RPMI7951 (cell line): ENCODE measurements at places on chromosomes 11 and 22. TPM values are rescaled to one million over a fixed set of nuclear protein-coding genes. Genes with fewer than 3 reads are reported as not detected.

GRCh38 chr11:74025467-74026166 lies 16.7 kb upstream of the UCP3 start:
- DNase-seq = peak; percentile 72

- DNase-seq = no peak
Observed at GRCh38 chr11:64870893-64871466, 7.4 kb downstream of the EHD1 start.

DNA sequence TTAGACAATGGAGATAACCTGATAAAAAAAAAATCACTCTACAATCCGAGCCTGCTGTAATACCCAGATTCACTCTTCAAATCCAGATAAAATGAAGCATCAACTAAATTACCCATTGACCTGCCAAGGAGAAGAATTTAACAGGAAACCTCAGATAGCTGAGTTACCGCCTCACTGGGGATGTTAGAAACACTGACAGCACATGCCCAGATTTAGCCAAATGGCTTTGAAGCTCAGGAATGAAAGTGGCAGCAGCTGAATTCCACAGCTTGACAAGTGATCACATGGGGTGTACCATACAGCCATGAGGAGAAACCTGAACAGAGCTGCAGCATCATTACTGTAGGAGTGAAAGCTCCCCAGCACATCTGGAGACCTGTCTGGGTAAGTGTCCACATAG lies 807.6 kb downstream of the DLG2 start:
- DNase-seq = no peak

DNA sequence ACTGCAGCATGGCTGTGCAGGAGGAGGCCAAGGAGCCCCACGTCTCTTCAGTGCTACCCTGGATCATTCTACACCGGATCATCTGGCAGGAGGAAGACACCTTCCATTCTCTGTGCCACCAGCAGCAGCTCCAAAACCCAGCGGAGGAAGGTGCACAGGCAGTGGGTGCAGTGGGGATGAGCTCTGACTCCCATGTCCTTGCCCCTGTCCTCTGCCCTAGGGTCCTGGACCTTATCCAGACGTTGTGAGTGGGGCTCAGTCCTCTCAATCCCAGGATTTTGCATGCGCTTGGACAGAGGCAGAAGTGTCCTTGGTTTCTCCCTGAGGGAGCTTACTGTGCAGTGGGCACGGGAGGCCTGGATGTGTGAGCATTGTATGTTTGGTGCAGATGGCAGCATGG lies 61.3 kb downstream of the CABIN1 start:
- DNase-seq = no peak

- peak; percentile 94 for DNase-seq
Observed at GRCh38 chr11:47642099-47642855, at the start of gene MTCH2. MTCH2 (minus strand) TSS chr11:47642559; CDS start chr11:47642465, 94 bp downstream.

DNA sequence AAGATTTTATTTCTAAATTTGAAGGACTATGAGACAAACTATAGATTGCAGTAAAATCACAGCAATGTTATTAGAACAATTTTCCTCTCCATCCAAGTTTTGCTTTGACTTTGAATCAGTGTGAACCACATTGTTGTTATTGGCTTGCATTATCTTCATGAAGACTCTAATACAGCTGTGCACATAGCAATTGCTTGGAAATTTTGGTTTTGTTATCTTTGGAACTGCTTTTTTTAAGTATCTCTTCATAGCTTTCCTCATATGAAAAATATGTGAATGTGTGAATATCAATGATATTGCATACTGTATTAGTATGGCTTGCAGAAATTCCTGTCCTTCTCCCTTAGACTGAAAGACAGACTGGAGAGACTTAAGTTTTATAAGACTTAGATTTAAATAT lies 666.6 kb downstream of the LUZP2 start:
- no peak for DNase-seq

DNA sequence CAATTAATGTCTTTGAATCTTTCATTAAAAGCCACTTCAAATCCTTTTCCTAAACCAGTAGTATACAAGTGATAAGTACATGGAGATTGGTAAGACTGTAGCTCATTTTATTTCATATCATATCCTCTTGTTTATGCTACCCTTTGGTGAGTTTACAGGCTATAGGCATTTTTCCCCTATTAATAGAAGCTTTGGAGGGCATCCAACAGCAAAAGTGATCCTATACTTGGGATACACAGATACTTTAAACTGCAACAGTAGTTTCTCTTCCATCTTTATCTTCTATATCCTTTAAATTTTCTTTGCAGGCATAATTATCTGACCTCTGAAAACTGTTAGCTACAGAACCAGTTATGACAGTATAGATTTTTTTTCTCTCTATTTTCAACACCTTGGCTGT lies 114.5 kb upstream of the SPON1 start:
- DNase-seq = no peak

GRCh38 chr11:113532697-113533424 lies 57.7 kb upstream of the DRD2 start:
- peak; percentile 80 for DNase-seq

DNA sequence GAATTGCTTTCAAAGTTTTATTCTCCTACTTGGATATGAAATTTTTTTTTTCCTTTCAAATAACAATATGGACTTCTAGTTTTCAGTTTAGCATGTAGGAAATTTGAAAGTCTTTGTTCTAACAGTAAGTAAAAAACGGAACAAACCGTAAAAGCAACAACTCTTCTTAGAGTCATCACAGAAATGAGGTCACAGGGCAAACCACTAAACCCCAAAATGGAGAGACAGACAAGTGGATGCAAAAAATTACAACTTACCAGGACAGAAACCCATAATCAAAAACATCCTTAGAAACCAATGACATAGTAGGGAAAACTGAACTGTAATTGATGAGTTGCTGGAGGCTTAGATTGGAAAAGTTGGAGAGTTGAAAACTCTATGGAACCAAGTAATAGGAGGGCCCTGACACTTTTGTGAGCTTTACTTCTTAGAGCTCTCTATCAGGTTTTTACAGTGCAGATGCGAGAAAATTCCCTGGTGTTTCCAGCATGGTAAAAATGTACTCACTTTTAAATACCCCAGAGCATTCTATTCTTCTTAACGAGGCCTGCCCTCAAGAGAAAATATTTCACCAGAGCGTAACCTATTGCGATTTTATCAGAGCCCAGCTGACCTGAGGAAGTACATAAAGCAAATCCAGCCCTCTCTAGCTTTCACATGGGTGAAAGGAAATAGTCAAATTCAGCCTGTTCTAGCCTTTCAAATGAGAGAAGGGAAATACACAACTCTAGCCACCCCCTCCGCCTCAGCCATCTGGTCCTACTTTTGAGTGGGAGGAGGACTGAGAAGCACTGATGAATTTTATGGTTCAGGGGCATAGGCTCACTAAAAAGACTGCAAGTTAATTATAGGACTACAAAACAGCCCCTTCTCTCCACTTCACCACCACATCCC lies 39.1 kb downstream of the CASP12 start:
- DNase-seq = no peak

- no peak for DNase-seq
Observed at GRCh38 chr11:110340436-110340835, 44.0 kb upstream of the RDX start.

- no peak for DNase-seq
Observed at GRCh38 chr11:45860348-45860747, 13.1 kb downstream of the CRY2 start.

GRCh38 chr11:75524665-75525432 lies 892 bp downstream of the GDPD5 start:
- DNase-seq = peak; percentile 41

GRCh38 chr11:17792161-17792560 lies 57.6 kb downstream of the KCNC1 start:
- no peak for DNase-seq

- no peak for DNase-seq
Observed at GRCh38 chr11:95684170-95684569, 105.4 kb downstream of the FAM76B start.

- no peak for DNase-seq
Observed at GRCh38 chr11:20014067-20014402, 146.2 kb downstream of the DBX1 start.

DNA sequence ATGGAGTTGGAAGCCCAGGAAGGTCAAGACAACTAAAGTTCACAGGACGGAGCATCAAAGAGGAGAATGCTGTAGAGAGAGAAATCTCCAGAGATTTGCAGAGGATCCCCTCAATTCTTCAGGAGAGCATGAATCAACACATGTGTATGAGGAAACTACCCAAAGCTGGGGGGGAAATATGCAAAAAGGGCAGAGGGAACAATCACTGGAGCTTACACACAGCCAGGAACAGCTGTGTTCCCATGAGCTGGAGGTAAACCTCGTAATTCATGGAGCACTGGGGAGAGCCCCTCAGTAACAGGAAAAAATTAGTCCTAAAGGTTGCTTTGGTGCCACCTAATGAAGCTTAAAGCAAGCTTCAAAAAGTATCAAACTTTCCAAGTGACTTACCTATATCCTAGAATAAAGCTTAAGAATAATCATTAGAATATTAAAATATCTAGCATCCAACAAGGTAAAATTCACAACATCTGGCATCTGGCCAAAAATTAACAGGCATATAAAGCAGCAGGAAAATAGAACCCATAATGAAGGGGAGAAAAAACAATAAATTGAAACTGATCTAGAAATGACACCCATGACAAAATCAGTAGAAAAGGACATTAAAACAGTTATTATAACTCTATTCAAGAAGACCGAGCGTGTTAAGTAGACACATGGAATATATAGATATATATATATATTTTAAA lies 134.2 kb downstream of the STK33 start:
- no peak for DNase-seq

GRCh38 chr22:37018815-37019308 lies 385 bp downstream of the TST start:
- peak; percentile 57 for DNase-seq

DNA sequence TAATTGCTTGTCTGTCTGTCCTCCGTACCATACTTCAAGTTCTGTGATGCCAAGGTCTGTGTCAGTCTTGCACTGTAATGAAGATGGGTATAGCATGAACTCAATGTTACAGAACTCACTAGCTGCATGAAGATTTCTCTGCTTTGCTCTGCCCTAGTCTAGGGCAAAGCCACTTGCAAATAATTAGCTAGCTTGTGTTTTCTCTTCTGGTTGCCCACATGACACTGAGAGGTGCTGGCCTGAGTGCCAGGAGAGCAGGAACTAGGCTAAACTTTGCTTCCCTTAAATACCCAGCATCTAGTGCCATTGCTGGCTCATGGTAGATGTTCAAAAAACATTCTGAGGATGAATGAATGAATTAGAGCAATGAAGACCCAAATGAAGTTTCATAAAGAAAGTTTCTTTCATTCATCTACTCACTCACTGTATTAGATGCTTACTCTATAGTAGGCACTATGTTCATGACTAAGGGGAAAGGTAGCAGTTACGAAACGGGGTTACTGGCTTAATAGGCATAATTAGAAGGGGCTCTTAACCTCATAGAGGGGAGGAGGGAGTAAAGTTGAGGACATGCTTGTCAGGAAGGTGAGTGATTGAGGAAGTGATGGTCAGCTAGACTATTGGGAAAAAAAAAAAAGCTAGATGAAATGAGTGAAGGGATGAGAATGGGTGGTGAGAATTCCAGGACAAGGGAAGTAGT lies 4.4 kb upstream of the ENDOD1 start:
- no peak for DNase-seq

DNA sequence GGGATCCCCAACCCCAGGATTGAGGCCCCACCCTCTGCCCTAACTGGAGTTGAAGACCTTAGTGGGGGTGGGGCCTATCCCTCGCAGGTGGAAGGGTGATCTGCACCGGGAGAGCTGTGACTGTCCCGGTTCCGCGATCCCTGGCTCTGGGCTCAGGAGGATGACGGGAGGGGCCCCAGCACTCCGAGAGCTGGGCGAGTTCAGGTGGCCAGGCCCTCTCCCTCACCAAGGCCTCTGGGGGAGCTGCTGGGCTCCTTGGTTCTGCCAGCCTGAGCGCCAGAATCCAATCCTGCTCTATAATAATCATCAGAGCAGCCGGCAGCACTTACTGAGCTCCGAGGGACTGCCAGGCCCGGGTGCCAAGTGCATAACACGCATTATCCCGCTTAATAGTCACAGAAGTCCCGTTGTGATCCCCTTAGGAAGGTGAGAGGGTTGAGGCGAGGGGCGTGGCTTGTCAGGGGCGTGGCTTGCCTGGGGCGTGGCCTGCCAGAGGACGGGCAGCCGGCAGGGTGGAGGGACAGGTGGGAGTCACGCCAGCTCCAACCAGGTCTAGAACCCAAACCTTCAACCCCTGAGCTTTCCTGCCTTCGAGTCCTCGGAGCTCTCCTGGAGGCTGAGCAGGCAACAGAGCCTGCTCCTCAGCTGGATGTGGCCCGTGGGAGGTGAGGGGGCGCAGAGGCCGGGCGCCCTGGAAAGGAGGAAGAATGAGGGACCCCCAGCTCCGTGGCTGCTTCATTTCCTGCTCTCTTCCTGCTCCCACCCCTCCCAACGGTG lies 7.3 kb upstream of the SYT7 start:
- no peak for DNase-seq

Gene KRTAP5-9
- total RNA-seq = not detected in 2 replicates

Gene MIOX
- total RNA-seq = 0.12 TPM in 1 of 2 replicates, not detected in the other

Gene THRSP
- total RNA-seq = not detected in 2 replicates

Gene PRR33
- not detected in 2 replicates for total RNA-seq

Gene KCNJ5
- under 0.01 TPM in 1 of 2 replicates, not detected in the other for total RNA-seq

Gene TESMIN
- 0.96 and 1.1 TPM in 2 replicates for total RNA-seq

Gene MTFP1
- total RNA-seq = 40.4 and 66.1 TPM in 2 replicates

Gene OOSP4B
- total RNA-seq = not detected in 2 replicates

Gene ARHGAP8
- total RNA-seq = not detected in 2 replicates

Gene ZBED4
- total RNA-seq = 7.3 and 7.7 TPM in 2 replicates

Gene TMEM86A
- 0.12 and 0.49 TPM in 2 replicates for total RNA-seq
